Activated CD4-positive, alpha-beta T cell treated with anti-CD3 and anti-CD28 coated beads, Interleukin-2, amount 50 U/mL, for 24 hours (primary cell): ENCODE measurements at places on chromosomes 3 and 15.

DNA sequence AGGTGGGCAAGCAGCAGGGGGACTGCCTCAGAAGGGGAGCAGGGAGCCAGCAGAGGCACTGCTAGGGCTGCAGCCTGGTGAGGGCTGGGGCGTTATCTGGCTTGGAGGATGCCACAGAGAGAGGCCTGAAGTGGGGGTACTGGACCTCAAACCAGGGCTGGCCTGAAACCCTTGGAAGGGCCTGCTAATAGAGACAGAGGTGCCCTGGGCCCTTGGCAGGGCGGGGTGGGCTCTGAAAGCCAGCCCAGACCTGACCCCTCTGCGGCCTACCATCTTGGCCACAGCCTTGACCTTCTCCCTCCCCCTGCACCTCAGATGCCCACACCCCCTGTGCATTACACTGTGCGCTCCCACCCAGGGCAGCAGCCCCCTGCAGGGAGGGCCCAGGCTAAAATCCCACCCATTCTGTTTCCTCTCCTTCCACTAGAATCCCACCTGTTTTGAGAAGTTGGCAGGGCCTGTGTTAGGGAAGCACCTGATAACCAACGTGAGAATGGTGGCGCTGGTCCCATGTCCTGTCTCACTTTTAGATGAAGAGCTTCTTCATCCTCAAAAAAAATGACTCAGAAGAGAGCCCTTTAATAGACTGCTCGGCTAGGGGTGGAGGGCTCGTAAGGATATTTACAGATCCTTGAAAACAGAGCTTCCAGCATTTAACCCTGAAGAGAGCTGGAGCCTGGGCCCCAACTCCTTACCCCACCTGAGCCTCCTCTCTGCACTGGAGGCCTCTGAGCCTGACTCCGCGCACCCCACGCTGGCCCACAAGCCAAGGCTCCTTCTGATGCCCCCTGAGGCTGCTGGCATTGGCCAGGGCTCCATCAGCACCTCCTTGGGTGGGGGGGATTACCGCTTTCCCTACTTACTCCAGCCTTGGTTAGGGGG, 29.8 kb downstream of the LOXL1 start:
- no peak for DNase-seq

- no peak for DNase-seq
These were observed 2.5 kb downstream of the MOBP start for GRCh38 chr3:39469945-39470344.

GRCh38 chr3:128123156-128123537, 465 bp downstream of the RUVBL1 start:
- no peak for DNase-seq

DNA sequence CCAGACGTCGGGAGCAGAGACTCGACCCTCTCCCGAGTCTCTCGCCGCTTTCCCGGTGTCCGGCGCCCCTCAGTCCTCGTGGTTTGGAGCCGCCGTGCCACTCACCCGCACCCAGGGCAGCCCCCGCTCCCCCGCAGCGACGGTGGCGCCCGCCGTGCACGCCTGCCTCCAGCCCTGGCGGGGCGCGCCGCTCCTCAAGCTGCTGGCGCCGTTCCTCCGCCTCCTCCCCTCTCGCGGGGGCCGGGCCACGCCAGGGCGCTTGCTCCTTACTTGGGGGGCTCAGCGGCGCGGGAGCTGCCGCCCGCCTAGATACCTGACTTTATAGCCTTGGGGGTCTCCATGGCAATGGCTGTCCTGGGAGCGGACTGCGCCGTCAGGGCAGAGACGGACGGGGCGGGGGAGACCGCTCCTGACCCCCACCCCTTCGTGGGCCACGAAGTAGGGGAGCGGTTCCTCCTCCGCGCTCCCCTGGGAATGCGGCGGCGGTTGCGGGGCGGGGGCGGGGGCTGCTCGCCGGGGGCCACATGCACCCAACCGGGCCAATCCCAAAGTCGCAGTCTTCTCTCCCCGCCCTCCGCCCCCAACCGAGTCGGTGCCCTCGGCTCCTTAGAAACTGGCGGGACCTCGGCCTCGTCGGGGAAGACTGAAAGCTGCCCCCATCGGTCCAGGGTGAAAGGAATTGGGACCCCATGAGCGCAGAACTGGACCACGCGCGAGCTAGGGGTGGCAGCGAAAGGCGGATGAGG, at the start of gene ANKRD63:
TSS of gene ANKRD63 (minus strand) at position 196 of the 746 bp plus-strand sequence. CDS start 478 bp downstream, outside the sequence.
- DNase-seq: peak; percentile 17

DNA sequence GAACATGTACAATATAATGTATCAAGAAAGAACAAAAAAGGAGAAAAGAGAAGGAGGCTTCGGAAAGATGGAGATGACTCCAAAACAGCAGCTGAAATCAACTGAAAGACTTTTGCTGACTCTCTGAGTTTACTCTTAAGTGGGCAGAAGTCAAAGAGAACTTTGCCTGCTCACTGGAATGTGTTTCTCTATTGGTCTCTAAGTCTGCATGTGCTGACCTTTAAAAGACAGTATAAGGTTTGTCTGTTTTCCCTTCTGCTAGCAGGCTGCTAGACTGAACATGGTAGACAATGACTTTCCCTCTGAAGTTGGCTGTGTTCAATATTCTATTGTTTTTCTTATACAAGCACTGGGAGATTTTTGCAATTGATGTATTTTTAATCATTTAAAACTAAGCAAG, 7.2 kb upstream of the MAP4 start:
- DNase-seq: no peak

- DNase-seq: peak; percentile 57
These were observed 203.8 kb downstream of the UACA start for GRCh38 chr15:70559265-70560239.

- DNase-seq: no peak
These were observed 132.9 kb upstream of the ZBTB20 start for GRCh38 chr3:115279939-115280338.

DNA sequence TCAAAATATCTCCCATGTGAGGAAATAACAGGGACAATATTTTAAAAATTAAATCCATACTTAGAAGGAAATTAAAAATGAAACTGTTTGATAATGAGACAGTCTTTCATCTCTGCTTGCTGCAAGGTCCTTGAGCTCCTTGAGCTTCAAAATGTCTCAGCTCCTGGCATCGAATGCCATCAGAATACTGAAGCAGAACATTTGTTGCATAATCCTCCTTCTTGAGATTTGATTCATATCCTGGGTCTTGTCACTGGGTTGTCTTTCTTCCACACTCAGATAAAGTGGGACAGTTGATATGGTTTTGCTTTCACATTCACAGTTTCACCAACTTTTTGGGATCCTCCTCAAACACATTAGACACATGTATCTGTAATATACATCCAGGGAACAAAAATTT, 27.8 kb downstream of the COL8A1 start:
- no peak for DNase-seq

DNA sequence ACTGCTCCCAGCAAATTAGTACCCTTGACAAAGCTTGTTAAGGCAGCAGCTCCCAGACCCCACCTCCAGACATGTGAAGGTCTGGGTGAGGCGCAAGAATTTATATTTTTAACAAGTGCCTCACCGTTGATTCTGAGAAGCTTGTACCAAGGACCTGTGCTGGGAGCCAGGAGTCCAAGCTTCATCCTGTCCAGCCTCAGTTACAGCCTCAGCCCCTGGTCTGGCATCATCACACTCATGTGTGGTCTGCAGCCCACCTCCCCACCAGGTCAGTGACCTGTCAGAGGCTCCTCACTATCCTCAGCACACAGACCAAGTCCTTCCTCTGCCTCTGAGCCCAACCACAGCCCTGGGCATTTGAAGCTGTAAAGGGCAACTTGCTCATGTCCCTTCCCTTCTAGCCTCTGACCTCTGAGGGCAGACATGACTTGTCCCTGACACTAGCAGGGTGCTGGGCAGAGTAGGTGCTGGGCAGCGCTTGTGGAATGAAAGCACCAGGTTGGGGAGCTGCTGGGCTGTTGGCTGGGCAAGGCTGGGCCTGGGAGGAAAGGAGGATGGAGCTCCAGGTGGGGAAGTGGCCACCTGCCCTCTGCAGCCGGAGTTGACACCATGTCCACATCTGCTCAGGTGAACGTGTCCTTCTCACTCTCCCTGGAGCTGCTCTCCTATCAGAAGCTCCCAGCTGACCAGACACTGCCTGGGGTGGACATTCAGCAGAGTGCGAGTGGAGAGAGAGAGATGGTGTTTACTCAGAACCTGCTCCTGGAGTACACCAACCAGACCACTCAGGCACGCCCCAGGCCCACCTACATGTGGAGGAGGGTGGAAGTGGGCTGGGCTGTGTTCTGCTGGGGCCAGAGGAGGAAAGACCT, 16.9 kb downstream of the ACAA1 start:
- DNase-seq: no peak

DNA sequence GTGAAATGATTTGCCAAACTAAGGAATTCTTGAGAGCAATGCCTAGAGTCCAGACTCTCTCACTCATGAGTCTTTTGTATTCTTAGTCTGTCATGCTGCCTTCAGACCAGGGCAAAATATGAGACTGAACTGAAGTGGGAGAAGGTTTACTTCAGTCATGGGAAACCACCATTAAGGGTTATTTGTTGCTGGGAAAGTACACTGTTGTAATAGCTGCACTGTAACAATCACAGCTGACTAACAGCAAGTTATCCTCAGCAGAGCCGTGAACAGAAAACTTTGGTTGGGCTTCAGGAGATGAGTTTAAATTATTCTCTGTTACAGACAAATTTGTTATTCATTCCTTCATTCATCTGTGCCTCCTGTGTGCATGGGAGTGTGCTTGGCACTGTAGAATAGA, 258.5 kb downstream of the ROBO2 start:
- DNase-seq: no peak

GRCh38 chr3:38454178-38454883, 641 bp downstream of the ACVR2B start:
- no peak for DNase-seq
